Keratinocyte (primary cell): ENCODE measurements at places on chromosomes 3 and 15. TPM values are rescaled to one million over a fixed set of nuclear protein-coding genes. Genes with fewer than 3 reads are reported as not detected.

CYP19A1 gene
- polyA plus RNA-seq, result not detected in 3 replicates

FSTL1 gene
- 59.0 to 93.9 TPM (median 67.1 TPM) in 3 replicates for polyA plus RNA-seq

SERINC4 gene
- 0.05 to 0.14 TPM in 2 of 3 replicates, not detected in the other for polyA plus RNA-seq

CSNK1G1 gene
- 20.4 to 28.9 TPM (median 23.8 TPM) in 3 replicates for polyA plus RNA-seq

SENP8 gene
- 3.1 to 6.0 TPM (median 5.8 TPM) in 3 replicates for polyA plus RNA-seq

ANKRD63 gene
- polyA plus RNA-seq, result not detected in 3 replicates
